ENCODE measurements at places on chromosomes 5 and 9.
A peak's percentile ranks its signal among the peaks of the same experiment; 100 is the strongest.

DNA sequence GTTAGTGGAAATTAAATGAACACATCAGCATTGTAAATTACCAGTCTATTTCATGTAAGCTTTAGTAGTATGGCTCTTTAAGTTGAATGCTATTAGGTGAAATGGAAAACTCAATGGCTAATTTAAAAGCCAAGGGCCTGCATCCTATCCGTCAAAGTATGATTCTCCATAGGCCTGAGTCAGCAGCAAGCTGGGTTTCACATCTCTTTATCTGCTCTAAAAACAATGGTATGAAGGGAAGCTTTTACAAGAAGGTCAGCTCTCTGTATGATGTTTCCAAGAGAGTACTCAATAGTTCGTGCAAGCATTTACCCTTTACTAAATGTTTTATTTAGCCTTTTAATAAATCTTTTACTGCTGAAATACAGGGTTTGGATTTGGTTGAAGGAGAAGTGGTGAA lies 62.8 kb downstream of the MAP1B start:
- no peak overlapping the region for H3K4me3 ChIP-seq
- no peak for ATAC-seq
- no peak overlapping the region for H3K27ac ChIP-seq
- peaks cover 46% of the 10 kb centered on the region for H3K4me1 ChIP-seq
- no peaks in the 10 kb centered on the region for H3K27me3 ChIP-seq

GRCh38 chr9:99437145-99437544 lies 215.1 kb downstream of the SEC61B start:
- no peaks in the 10 kb centered on the region for H3K27me3 ChIP-seq
- no peaks in the 10 kb centered on the region for H3K36me3 ChIP-seq
- H3K4me3 ChIP-seq = no peak overlapping the region

GRCh38 chr9:2798423-2798822 lies 45.5 kb downstream of the PUM3 start:
- H3K4me1 ChIP-seq = no peaks in the 10 kb centered on the region
- H3K27ac ChIP-seq = no peak overlapping the region
- ATAC-seq = no peak
- H3K36me3 ChIP-seq = peaks cover 76% of the 10 kb centered on the region
- no peaks in the 10 kb centered on the region for H3K27me3 ChIP-seq
- no peak overlapping the region for H3K4me3 ChIP-seq

DNA sequence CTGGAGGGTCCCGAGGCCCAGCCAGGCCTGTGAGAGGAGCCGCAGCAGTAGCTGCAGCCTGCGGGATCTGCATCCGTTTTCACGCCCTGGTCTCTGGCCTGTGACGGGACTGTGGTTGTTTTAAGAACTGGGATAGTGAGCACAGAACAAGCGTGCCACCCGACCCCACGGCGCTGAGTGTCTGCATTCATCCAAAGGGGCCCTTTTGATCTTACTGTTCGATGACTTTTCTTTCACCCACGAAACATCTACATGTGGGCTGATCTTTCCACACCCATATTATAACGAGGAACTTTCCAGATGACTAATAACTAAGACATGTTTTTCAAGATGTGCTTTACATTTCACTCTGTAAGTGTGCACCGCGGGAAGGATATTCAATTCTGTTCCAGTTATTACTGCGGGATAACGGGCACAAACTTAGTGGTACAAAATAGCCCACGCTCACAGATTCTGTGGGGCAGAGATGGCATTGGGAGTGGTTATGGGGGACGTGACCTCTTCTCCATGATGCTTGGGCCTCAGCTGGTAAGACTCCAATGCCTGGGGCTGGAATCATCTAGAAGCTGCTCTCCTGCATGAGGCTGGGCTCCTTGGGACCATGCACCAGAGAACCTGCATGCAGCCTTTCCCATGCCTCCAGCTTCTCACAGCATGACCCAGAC lies 165.0 kb downstream of the SYK start:
- ATAC-seq = no peak
- H3K4me3 ChIP-seq = no peak overlapping the region
- no peak overlapping the region for H3K27ac ChIP-seq
- no peaks in the 10 kb centered on the region for H3K36me3 ChIP-seq

DNA sequence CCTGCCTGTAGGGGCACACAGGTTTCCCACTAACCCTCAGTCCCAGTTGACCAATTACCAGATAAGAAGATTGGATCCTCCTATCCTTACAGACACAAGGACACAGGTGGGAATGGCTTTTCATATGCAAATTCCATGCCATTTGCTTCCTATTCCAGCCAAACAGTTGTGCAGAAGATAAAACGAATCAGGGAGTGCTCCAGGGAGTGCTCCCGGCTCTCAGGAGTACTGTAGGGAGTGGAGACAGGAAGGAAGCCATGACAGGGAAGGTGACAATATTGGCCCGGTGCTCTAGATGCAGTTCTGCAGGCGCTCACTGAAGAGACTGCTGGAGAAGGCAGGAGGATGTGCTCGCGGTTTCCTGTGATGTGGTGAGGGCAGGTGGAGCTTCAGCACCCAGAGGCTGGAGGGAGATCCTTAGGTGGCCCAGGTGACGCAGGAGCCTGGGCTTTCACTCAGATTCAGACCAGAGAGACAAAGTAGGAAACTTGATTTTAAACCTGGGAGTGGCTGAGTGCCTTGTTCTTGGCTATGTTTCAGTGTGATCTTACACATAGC lies 260.0 kb downstream of the AUH start:
- H3K27me3 ChIP-seq = no peaks in the 10 kb centered on the region
- H3K27ac ChIP-seq = peak overlapping the region; percentile 65
- no peaks in the 10 kb centered on the region for H3K36me3 ChIP-seq
- H3K4me3 ChIP-seq = no peak overlapping the region

GRCh38 chr5:17118631-17119030 lies 98.8 kb upstream of the BASP1 start:
- H3K36me3 ChIP-seq = no peaks in the 10 kb centered on the region
- no peaks in the 10 kb centered on the region for H3K27me3 ChIP-seq
- no peak overlapping the region for H3K27ac ChIP-seq
- ATAC-seq = peak; percentile 89

DNA sequence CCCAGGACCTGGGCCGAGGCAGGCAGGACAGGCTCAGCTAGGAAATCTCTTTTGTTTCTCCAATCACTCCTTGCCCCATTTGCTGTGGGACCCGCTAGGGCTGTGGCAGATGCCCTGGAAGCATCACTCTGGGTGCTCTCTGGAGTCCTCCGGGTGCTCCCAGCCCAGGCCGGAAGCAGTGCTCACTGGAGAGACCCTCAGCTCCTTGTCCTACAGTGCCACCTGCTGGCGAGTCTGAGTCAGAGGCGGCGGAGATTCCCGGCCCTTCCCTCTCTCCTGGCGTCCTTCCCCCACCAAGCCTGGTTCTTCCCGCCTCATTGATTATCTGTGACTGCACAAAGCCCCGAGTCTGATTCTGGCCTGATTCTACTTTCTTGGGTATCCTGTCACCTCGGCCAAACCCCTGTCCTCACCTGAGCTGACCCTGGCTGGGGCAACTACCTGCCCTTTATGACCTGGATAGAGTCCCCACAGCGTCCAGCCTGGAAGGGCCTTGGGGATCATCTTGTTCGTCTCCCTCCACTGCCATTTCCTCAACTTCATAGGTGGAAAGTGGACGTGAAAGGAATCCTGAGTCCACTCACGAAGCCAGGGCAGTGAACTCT lies 7.3 kb upstream of the BARHL1 start:
- H3K4me1 ChIP-seq = no peaks in the 10 kb centered on the region
- H3K36me3 ChIP-seq = no peaks in the 10 kb centered on the region
- peaks cover 94% of the 10 kb centered on the region for H3K27me3 ChIP-seq

- H3K4me1 ChIP-seq = no peaks in the 10 kb centered on the region
- H3K27ac ChIP-seq = no peak overlapping the region
- H3K4me3 ChIP-seq = no peak overlapping the region
- no peaks in the 10 kb centered on the region for H3K27me3 ChIP-seq
These were observed 95.4 kb downstream of the OTULIN start for GRCh38 chr5:14759744-14760547.

- H3K27ac ChIP-seq = no peak overlapping the region
- H3K36me3 ChIP-seq = peaks cover 29% of the 10 kb centered on the region
- H3K4me3 ChIP-seq = no peak overlapping the region
- H3K27me3 ChIP-seq = no peaks in the 10 kb centered on the region
- peaks cover 7% of the 10 kb centered on the region for H3K4me1 ChIP-seq
These were observed 56.7 kb upstream of the RETREG1 start for GRCh38 chr5:16673241-16674201.

All from gastroesophageal sphincter (tissue), 4 donors.